ENCODE measurements at places on chromosomes 11 and 22.

GRCh38 chr11:94433049-94433448 is 31.8 kb upstream of the GPR83 start:
- DNase-seq: no peak

- DNase-seq: no peak
These were observed 1.7 kb downstream of the PLEKHB1 start for GRCh38 chr11:73648121-73648520.

- DNase-seq: peak; percentile 69
These were observed 638 bp downstream of the NRGN start for GRCh38 chr11:124740277-124740882.

DNA sequence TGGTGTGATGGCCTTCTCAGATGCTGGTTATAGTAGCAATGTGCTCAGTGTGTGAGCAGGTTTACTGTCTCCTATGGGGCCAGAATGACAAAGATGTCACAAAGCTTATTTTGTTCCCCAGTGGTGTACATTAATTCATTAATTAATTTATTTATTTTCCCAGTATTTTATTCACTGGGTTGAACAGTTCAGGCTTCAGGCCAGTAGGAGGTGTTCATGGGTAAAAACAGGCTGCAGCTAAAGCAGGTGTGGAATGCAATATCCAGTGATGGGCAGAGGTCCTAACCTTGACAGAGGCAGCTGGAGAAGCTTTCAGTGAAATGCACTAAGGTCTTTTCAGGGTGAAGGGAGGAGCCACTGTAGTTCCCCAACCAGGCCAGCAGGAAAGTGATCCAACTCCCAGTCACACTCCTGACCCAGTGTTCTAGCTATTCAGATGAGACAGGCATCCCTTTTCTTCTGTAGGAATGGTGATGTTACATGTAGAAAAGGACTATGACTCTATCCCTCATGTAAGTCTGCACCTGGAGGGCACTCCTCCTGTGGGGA is 7.8 kb upstream of the FANCF start:
- no peak for DNase-seq

DNA sequence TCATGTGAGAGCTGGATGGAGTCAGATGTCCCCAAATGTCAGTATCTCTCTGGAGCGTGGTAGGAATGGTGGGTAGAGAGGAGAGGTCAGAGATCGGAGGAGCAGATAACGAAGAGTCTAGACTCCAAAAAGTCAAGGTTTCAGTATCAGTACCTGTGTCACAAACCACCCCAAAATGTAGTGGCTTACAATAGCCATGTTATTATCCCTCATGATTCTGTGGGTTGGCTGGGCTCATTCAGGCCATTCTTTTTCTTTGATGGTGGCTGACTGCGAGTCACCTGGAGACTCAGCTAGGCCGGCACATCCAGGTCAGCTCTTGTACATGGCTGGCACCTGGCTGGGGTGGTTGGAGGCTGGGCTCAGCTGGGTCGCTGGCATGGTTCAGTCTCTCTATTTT is 7.3 kb upstream of the SSTR3 start:
- no peak for DNase-seq

All from activated naive CD8-positive, alpha-beta T cell treated with anti-CD3 and anti-CD28 coated beads, Interleukin-2, amount 50 U/mL, for 24 hours (primary cell).